ENCODE measurements at places on chromosomes 3 and 15. TPM values are rescaled to one million over a fixed set of nuclear protein-coding genes. Genes with fewer than 3 reads are reported as not detected.

The MNS1 gene
- total RNA-seq, result 4.8 TPM

The CHRD gene
- 3.1 TPM for total RNA-seq

The ACAP2 gene
- total RNA-seq, result 51.2 TPM

The LMAN1L gene
- total RNA-seq, result not detected

The CFAP161 gene
- total RNA-seq, result not detected

The APBA2 gene
- 12.1 TPM for total RNA-seq

The CCDC54 gene
- total RNA-seq, result not detected

The NRG4 gene
- total RNA-seq, result 0.56 TPM

The CYP1A2 gene
- total RNA-seq, result not detected

The FAM3D gene
- not detected for total RNA-seq

The EPHA3 gene
- total RNA-seq, result 10.1 TPM

The CADM2 gene
- 0.85 TPM for total RNA-seq

The SKIC8 gene
- 62.6 TPM for total RNA-seq

The RPL4 gene
- total RNA-seq, result 3,009 TPM

The EFCC1 gene
- total RNA-seq, result under 0.01 TPM

The EXD1 gene
- not detected for total RNA-seq

The MRPL3 gene
- total RNA-seq, result 95.0 TPM

The SEC62 gene
- 82.4 TPM for total RNA-seq

The GRM7 gene
- total RNA-seq, result not detected

The FYTTD1 gene
- 60.9 TPM for total RNA-seq

The HGD gene
- 1.7 TPM for total RNA-seq

The PIERCE2 gene
- total RNA-seq, result 2.1 TPM

All from regular cardiac myocyte (primary cell).